ENCODE measurements at places on chromosomes 3 and 15.
A peak's percentile ranks its signal among the peaks of the same experiment; 100 is the strongest.

GRCh38 chr3:108818404-108818803 is 4.2 kb upstream of the TRAT1 start:
- no peak for DNase-seq

GRCh38 chr3:127383656-127384179 is 95.9 kb upstream of the PRR20G start:
- DNase-seq = no peak

GRCh38 chr15:100863796-100864267 is 15.8 kb upstream of the ALDH1A3 start:
- no peak for DNase-seq

DNA sequence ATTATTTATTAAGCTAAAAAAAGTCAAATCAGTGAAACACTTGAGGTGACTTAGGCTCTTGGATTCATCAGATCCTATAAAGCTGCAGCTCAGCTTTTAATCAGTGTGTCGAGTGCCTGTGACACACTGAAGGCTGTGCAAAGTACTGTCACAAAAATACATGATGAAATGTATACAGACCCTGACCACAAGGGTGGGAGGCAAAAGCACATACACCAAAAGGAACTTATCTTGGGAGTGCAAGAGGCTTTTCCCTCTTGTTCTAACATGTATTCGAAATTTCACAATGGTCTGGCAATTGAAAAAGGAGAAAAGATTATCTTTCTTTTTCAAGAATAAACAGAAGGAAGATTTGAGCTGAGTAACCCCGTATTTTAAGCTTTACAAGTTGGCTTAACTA is 35.9 kb downstream of the VGLL4 start:
- DNase-seq = no peak

DNA sequence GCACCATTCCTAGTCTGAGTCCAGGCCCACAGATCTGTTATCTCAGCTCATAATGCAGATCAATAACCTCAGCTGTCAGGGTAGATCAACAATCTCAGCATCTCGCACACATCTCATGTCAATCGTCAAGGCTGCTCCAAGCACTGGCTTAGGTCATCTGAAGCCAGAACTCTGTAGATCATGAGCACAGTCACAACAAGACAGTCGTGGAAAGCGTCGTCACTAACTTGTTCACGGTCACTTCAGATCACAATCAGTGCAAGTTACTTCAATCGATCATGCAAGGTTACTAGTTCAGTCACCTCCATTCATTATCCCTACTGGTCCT is 71.8 kb downstream of the RBPMS2 start:
- DNase-seq = no peak

DNA sequence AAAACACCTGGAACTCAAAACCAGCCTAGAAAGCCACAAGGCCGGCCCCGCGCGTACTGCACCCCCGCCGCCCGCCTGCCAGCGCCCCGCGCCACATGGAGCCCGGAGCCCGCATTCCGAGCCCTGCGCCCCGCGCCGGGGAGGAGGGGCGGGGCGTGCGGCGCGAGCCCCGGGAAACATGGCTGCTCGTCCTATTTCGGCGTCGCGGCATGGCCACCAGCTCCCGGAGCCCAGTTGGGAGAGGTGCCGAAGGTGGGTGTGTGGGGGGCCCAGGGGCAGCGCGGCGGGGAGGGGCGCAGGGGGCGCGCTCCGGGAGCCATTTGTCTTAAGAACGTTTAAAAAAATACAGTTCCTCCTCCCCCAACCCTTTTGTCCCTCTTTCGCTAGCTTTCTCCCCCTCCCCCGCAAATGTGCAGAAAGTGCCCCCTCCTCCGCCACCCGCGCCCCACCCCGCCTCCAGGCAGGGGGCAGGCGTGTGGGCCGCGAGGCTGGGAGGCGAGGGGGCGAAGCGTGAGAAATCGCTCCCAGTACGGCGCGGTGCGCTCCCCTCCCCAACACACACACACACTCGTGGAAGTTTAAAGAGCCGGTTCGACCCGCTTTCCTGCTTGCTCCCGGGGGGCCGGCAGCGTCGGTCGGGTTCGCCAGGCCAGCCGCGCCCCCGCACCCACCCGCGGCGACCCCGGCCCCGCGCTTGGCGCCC is 2.5 kb downstream of the ANP32A start:
- peak; percentile 54 for DNase-seq

- no peak for DNase-seq
Measured at GRCh38 chr3:151845306-151845905, 28.0 kb upstream of the SUCNR1 start.

- DNase-seq = no peak
Measured at GRCh38 chr3:130838898-130839600, 54.8 kb upstream of the ATP2C1 start.

- DNase-seq = no peak
Measured at GRCh38 chr3:194744826-194745225, 59.1 kb downstream of the FAM43A start.

- DNase-seq = no peak
Measured at GRCh38 chr15:38622908-38623307, 58.3 kb upstream of the RASGRP1 start.

DNA sequence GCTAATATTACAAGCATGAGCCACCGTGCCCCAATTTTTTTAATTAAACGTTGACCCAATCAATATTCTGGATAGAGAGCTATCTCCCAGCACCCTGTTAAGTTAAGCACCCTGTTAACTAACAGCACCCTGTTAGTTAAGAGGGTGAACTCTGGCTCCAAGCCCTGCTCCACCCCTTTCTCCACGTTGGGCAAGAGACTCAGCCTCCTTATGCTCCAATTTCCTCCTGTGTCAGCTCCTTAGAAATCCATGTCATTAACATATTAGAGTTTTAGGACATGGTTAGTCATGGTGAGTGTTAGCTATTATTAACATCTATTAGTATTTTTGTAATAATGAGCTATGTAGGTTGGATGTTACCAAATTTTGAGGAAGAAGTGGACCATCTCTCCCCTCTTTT is 217.2 kb upstream of the UBE2E1 start:
- DNase-seq = no peak

DNA sequence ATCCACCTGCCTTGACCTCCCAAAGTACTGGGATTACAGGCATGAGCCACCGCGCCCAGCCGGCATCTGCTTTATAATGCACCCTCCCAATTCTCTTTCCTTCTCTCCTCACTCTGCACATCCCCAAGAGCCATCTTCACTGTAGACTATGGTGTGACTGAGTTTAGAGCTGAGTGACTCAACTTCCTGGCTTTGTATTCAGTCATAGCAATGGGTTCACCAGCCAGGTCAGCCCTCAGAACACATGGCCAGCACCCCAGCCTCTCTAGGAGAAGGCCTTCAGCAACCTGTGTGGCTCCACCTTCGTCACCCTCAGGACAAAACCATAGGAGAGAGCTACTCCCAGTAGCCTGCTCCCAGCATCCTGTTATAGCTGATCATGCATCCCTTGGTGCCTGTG is 33.0 kb downstream of the ARID3B start:
- DNase-seq = no peak

DNA sequence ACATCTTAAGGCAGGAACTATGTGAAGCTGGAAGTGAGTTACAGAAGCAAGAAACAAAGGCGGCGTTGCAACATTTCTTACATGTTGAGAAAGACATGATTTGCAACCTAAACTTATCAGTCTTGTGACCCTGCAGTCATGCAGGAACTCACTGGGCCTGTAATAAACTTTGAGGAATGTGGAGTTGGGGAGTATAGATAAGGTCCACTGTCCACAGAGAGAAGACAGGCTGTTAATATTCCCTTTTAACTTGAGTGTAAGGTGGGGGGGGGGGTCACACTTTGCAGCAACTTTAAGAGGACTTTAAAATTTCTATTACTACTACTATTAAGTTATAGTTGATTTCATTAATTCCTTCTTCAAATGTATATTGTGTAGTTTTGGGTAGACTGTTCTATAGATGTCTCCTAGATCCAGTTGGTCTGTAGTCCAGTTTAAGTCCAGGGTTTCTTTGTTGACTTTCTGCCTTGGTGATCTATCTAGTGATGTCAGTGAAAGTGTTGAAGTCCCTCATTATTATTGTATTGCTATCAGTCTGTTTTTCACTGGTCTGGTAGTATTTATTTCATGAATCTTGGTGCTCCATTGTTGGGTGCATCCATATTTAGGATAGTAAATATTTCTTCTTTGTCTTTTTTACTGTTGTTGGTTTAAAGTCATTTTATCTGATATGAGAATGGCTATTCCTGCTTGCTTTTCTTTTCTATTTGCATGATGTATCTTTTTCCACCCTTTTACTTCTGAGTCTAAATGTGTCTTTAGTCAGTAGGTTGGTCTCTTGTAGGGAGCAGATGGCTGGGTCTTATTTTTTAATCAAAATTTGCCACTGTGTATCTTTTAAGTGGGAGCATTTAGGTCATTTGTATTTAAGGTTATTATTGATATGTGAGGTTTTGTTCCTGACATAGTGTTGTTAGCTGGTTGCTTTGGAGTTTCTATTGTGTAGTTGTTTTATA is 15.6 kb upstream of the FAM98B start:
- DNase-seq = no peak

GRCh38 chr3:195057716-195058115 is 213.2 kb downstream of the XXYLT1 start:
- no peak for DNase-seq

DNA sequence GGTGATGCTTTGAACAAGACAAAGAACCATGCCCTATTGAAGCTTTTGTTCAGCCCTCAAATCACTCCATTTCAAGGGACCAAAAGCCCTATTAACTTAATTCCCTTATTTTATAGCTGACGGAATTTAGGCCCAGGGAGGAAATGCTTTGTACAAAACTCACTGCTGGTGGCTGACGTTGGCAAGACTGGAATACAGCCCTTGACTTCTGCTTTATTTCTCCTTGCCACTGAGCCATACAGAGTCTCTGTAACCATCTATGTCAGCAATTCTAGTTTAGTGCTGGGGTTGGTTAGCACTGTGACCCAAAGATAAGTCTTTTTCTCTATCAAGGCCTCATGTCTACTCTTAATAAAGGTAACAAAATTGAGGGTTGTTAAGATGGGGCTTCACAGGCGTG is 316.1 kb upstream of the TPRG1 start:
- DNase-seq = no peak

GRCh38 chr15:70099967-70100473 is 2.3 kb upstream of the TLE3 start:
- no peak for DNase-seq

DNA sequence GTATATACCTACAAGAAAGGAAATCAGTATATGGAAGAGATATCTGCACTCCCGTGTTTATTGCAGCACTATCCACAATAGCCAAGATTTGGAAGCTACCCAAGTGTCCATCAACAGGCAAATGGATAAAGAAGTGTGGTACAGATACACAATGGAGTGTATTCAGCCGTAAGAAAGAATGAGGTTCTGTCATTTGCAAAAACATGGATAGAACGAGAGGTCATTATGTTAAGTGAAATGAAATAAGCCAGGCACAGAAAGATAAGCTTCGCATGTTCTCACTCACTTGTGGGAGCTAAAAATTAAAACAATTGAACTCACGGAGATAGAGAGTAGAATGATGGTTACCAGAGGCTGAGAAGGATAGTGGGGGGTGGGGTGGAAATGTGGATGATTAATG is 53.1 kb downstream of the FAM81A start:
- DNase-seq = no peak

- no peak for DNase-seq
Measured at GRCh38 chr3:66407611-66408218, 93.1 kb downstream of the LRIG1 start.

DNA sequence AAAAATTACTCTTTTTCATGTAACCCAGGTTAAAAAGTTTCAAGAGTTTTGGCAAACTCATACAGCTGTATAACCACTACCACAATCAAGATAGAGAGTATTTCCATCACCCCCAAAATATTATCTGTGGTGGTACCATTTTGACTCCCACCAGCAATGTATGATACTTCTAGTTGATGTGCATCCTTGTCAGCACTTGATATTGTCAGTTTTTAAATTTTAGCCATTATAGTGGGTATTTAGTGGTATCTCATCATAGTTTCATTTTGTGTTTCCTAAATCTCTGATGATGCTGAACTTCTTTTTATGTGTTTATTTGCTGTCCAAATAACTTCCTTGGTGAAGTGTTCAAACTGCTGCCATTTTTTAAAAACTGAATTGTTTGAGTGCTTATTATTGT is 14.6 kb downstream of the CTDSPL start:
- no peak for DNase-seq

- no peak for DNase-seq
Measured at GRCh38 chr3:82581350-82581749, 819.9 kb upstream of the GBE1 start.

DNA sequence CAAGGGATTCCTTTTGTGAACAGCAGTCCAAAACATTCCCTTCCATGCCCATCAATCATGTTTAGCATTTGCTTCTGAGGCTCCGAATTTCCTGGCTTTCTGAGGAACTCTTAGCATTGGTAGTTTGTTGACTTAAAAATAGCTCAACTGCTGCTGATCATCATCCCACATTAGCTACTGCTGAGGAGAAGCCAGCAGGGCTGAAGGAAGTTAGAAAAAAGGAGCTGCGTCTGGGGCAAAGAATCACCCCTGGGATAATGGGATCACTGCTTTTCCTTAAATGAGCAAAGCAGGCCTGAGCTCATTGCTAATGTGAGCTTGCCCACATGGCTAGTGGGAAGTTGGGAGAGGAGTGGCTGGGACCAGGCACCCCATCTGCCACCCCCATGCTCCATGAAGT is 39.8 kb downstream of the CYP19A1 start:
- no peak for DNase-seq

- no peak for DNase-seq
Measured at GRCh38 chr15:43376017-43376705, 5.3 kb downstream of the TUBGCP4 start.

- no peak for DNase-seq
Measured at GRCh38 chr15:26974120-26974780, 3.3 kb downstream of the GABRG3 start.

- DNase-seq = no peak
Measured at GRCh38 chr3:156472150-156472549, 82.8 kb downstream of the SSR3 start.

- DNase-seq = peak; percentile 44
Measured at GRCh38 chr3:182212479-182213076, 500.9 kb downstream of the SOX2 start.

- no peak for DNase-seq
Measured at GRCh38 chr15:29699791-29700190, 122.5 kb downstream of the TJP1 start.

GRCh38 chr15:98650417-98651035 is 2.2 kb downstream of the IGF1R start:
- DNase-seq = no peak

GRCh38 chr15:93779341-93779740 is 452.0 kb upstream of the MCTP2 start:
- no peak for DNase-seq

- no peak for DNase-seq
Measured at GRCh38 chr15:92159481-92159880, 234.2 kb upstream of the ST8SIA2 start.

- peak; percentile 85 for DNase-seq
Measured at GRCh38 chr3:174295306-174296092, 563.6 kb upstream of the NAALADL2 start.

- no peak for DNase-seq
Measured at GRCh38 chr15:89756897-89757296, 5.8 kb upstream of the MESP1 start.

DNA sequence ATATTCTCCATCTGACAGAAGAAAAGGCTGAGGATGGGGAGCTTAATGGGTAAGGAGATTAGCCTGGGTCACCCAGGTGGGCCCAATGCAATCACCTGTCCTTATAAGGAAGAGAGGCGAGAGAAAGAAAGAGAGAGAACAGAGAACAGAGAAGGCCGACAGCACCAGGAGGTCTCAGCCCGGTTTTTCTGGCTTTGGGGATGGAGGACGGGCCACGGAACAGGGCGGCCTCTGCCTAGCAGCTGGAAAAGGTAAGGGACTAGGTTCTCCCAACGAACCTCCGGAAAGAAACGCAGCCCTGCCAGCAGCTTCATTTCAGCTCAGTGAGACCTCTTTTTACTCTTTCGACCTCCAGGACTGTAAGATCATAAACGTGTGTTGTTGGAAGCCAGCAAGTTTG is 196.0 kb upstream of the LYSMD4 start:
- DNase-seq = no peak

- DNase-seq = peak; percentile 16
Measured at GRCh38 chr3:123880998-123881561, 3.1 kb downstream of the MYLK start.
